Stimulated activated CD4-positive, alpha-beta T cell treated with anti-CD3 and anti-CD28 coated beads, TNF-alpha, amount 100 ng/mL, for 24 hours (primary cell): ENCODE measurements at places on chromosomes 6 and 20.

DNA sequence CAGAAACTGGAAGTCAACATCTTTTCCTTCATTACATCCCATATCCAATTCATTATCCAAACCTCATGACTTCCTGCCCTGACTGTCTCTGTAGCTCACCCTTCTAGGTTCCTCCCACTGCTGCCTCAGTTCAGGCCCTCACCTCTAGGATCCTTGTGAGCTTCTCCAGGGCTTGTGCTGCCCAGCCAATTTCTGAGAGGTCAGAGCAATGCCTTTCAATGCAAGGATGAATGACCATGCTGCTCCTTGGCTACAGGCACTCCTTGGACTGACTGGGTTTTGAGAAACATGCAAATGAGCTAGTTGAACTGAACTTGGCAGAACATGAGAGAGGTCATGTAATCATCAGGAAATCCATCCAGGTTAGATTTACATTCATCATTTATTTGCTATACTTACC, 173.4 kb downstream of the KIF16B start:
- DNase-seq, result no peak

DNA sequence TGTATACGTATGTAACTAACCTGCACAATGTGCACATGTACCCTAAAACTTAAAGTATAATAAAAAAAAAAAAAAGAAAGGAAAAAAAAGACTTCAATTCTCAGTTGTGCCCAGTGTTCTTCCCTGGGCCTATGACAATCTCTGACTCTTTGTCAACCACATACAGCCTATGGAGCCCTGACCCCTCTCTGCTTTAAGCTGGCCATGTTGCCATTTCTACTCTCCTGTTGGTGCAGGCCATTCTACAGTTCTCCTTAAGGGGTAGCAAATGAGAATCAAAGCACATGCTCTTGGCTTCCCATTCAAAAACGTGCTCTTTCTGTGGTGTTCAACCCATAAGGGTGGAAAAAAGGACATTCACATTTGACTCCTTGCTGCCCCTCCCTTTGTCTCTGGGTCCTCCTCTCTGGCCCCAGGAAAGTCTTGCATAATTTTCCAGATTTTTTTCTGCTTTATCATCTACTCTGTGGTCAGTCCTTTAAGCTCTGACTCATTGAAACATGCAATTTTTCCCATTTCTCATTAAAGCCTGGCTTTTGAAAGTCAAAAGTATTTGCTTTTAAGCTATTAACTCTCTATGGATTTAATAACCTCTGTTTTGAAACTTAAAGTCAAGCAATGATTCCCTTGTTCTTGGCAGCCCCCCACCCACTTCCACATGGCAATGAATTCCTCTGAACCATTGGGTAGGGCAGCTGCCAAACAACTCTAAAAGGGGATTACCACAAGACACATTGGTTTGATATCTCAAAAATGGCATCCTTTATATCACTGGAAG, 208.6 kb upstream of the MCHR2 start:
- DNase-seq, result no peak

GRCh38 chr6:12304487-12304886, 14.3 kb downstream of the EDN1 start:
- DNase-seq, result no peak

GRCh38 chr6:50963952-50964351, 145.3 kb downstream of the TFAP2B start:
- DNase-seq, result no peak

GRCh38 chr20:53070706-53071392, 98.7 kb downstream of the TSHZ2 start:
- peak; percentile 17 for DNase-seq

- DNase-seq, result no peak
These were observed 33.2 kb downstream of the PSMG4 start for GRCh38 chr6:3291987-3292386.

DNA sequence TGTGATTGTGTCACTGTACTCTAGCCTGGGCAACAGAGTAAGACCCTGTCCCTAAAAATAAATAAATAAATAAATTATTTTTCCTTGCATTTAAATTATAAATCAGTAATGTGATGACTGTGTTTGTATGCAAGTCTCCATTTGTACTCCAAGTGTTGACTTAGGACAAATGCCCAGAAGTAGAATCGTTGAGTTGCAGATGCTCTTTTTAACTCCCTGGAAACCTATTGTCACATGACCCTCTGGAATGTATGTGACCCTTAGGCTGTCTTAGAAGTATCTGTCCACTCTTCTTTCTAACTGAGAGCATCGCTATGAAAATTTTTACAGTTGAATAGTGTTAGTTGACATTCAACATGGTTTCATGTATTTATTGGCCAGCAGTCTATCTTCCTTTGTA, 18.8 kb downstream of the OR2A4 start:
- no peak for DNase-seq
